ENCODE measurements at places on chromosomes 16 and 17.

DNA sequence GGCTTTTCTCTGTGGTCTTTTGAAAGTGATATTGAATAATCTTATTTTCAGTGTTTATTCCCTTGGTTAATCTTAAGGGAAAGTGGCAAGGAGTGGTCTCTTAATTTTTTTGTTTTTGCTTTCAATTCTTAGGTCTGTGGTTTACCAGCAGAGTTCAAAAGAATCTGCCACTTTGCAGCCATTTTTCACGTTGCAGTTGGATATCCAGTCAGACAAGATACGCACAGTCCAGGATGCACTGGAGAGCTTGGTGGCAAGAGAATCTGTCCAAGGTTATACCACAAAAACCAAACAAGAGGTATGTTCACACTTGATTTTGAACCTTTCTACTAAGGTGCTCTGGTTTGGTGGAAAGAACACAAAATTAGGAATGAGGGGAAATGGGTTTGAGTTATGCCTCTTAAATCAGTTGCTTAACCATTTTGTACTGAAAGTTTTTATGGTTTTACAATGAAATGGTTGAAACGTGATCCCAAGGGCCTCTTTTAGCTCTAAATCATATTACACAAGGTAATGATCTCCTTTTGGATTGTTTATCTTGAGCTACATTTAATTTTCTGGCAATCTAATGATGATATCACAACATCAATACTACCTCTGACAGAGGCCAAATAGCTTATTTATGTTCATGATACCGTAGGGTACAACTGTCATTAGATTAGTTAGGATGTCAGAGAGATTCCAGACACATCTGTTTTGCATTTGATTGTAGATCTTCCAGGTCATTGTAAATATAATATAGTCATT lies 51.6 kb upstream of the CRISPLD2 start:
- DNase-seq: no peak

GRCh38 chr17:5804251-5804650 lies 219.9 kb upstream of the NLRP1 start:
- no peak for DNase-seq

DNA sequence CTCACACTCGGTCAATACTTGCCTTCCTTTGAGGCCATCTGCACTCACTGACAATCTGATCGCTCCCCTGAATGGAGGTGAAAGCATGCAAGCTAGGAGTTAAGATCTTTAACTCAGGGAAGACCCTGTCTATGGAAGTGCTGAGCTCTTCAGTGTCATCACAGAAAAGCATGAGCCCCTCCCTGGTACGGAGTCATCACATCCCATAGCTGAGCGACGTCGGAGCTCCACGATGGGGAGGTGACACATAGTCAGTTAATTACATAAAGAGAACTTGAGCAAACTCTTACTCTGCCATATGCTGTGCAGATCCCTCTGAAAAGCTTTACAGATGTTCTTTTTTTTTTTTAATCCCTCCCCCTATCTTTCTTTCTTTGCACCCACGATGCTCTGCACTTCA lies 463.2 kb downstream of the WWOX start:
- DNase-seq: no peak

- DNase-seq: no peak
Observed at GRCh38 chr16:64437706-64438324, 684.0 kb downstream of the CDH11 start.

GRCh38 chr17:80633207-80633606 lies 88.6 kb downstream of the RPTOR start:
- no peak for DNase-seq

Measured in PC-3 (cell line).